Activated gamma-delta T cell treated with Interleukin-2 at 50 U/mL for 16 hours (primary cell): ENCODE measurements at places on chromosomes 2 and 18.

DNA sequence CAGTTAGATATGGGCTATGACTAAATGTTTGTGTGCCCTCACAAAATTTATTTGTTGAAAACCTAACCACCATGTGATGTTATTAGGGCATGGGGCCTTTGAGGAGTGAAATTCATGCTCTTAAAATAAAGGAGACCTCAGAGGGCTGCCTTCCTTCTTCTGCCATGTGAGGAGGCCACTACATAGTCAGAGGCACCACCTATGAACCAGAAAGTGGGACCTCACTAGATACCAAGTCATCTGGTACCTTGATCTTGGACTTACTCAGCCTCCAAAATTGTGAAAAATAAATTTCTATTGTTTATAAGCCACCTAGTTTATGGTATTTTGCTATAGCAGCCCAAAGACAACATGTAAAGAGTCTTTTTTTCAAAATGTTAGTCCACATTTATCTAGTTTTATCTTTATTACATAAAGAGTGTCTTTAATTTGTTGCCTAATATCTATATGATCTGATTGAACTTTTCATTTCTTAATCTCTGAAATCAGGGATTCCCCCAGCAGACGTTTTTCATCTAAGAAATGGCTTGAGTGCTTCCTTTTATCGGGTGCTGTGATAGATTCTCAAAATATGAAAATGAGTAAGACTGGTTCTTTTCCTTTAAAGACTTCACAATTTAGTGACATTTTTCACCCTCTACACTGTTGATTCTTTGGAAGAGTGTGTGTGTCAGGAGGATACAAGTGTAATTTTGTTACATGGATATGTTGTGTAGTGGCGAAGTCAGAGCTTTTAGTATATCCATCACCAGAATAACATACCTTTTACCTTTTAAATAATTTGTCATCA is 34.2 kb downstream of the PMS1 start:
- DNase-seq = no peak

DNA sequence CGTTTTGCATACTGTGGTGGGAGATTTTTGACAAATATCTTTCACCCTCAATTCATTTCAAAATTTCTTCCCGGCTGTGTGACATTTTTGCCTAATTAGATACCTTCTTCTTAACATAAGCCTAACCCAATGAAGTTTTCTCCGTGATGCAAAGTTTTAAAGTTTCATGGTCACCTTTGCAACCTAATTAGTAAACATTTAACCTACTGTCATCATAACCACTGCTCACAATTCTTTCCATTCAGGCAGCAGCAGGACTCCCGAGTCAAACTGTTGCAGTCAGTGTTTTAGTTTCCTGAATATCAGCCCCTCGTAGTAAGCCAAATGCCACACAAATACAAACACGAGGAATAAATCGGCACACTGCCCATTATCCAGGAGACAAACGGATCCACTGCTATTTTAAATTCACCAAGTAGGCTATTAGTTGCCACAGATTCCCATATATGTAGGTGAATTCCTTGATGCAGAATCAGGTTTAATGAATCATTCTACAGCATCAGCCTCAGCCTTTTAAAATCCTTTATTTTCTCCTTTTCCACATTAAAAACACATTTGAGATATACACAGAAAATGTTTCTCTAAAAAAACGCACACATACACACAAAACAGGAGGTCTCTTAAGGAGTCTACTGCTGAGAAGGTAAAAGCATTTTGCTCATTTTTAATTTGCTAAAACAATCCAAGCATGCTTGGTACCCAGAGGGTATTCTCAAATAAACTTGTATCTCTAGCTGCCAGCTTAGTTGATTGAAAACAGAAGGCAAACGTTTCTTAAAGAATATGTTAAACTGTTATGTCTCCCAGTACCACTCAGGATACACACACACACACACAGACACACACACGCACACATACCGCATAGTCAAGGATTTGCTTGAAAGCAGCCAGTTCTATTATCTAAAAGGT is 106.5 kb upstream of the KCTD1 start:
- DNase-seq = no peak

DNA sequence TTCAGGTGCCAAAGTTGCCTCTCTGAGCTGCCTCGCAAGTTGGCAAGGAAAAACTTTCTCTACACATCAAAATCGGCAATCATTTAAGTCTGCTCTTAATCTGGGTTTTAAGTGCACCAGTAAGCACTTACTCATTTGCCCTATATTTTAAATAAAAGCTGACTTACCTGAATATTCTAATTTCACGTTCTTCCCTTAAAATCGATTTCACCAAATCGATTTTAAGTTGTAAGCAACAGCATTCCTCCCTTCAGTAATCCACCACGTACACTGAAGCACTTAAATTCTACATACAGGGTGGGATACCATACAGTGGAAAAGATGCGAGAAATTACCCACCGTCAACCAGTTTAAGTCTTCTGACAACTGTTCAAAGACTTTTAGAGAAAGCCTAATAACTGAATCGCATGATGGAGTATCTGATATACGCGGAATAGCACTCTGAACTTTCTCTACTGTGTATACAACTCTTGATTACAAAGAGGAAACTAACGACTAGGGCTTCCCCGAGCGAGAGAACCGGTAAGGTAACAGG is 1.6 kb downstream of the PPP3R1 start:
- no peak for DNase-seq

DNA sequence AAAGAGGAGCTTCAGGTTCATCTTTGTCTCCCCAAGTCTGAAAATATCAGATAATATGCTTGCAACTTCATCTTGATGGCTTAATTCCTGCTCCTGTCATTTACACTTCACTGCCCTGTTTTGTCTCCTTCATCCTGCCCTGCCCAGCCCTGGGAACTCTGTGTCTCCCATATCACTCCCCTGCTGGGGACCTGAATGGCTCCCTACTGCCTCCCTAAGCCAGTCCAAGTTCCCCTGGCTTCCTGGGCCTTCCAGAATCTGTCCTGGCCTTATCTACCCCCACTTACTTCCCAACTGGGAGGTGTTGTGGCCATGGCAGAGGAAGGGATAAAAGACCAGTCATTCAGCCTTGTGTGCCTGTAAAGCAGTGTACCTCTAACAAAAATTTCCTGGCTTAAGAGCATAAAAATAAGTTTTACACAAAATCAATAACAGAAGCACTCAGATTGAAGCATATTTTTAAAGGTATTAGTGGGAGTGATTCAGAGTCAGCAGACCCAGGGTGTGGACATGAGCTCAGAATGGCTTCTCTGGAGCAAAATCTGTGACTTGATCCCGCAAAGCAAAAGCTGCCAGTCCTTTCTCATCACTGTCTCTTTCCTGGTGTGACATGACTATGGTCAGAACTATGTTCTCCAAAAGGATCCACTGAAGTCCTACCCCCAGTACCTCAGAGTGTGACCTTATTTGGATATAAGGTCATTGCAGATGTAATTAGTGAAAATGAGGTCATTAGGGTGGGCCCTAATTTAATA is 59.1 kb downstream of the INO80C start:
- no peak for DNase-seq

GRCh38 chr18:21336846-21337245 is 94.8 kb downstream of the GREB1L start:
- no peak for DNase-seq

DNA sequence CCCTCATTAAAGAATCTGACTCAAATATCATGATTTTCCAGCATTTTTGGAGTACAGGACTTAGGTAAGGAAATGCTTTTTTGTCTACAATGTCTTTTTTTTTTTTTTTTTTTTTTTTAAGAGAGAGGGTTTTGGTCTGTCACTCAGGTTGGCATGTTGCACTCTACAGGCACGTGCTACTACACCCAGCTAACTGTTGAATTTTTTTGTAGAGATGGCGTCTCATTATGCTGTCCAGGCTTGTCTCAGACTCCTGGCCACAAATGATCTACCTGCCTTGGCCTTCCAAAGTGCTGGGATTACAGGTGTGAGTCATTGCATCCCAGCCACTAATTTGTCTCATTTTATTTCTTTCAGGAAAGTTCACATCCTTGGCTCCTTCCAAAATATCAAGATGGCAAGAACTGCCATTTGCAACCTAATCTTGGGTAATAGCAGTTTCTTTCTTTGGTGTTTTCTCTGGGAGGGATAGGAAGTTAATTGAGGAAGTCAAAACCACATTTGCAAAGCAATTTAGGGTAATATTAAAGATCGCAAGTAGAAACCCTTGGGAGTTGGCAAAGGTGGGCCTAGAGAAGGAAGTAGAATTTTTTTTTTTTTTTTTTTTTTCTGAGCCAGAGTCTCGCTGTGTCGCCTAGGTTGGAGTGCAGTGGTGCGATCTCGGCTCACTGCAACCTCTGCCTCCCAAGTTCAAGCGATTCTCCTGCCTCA is 15.5 kb downstream of the PNO1 start:
- no peak for DNase-seq

DNA sequence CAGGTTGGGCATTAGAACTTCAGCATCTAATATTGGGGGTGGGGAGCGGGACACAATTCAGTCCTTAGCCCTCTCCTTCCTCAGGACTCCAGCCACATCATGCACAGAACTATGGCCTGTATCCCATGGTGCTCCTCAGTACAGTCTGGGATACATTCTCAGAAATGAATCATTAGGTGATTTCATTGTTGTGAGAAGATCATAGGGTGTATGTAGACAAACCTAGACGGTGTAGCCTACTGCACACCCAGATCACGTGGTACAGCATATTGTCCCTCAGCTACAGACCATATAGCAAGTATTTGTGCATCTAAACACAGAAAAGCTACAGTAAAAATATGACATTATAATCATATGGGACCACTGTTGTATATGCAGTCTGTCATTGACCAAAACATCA is 23.2 kb upstream of the IMP4 start:
- DNase-seq = no peak

DNA sequence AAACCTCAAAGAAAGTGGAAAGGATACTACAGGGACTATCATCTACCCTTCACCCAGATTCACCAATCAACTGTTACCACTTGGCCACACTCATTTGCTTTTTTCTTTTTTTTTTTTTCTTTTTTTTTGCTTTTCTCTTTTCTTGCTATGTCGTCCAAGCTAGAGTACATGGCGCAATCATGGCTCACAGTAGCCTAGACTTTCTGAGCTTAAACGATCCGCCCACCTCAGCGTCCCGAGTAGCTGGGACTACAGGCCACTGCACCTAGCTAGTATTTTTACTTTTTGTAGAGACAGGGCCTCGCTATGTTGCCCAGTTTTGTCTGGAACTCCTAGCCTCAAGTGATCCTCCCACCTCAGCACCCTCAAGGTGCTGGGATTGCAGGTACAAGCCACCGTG is 24.0 kb downstream of the BIN1 start:
- no peak for DNase-seq

DNA sequence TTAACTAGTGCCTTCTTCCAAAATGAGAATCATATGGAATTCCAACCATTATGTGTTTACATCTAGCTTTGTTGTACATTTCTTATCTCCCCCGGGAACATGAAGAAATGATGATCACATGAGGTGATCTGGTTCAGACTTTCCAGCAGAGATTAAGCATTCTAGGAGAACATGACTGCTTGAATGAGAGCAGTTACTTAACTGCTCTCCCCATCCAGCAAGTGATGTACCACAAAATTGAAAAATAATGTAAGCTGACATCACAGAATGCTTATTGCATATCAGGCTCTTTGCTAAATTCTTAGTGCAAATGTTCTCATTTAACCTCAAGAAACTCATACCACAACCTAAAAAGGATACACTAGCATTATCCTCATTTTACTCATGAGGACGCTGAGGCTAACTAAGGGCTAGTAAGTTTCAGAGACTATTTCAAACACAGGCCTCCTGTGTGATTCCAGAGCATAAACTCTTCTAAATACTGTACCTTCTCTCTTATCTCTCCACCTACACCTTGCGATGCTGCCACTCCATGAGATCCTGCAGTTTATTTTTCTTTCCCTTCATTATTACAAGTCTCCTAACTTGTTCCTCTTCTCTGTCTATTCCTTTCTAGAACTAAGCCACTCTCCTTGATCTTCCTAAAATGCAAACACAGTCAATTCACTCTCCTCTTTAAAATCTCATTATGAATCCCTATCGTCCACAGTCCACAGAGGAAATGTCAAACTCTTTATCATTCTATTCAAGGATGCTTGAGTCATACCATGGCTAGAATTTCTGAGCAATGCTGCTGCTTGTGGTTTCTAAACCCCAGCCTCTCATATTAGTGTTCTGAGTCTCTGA is 1224.8 kb upstream of the ZEB2 start:
- DNase-seq = no peak

- no peak for DNase-seq
These were observed 226.9 kb downstream of the CYRIA start for GRCh38 chr2:16438613-16439321.

DNA sequence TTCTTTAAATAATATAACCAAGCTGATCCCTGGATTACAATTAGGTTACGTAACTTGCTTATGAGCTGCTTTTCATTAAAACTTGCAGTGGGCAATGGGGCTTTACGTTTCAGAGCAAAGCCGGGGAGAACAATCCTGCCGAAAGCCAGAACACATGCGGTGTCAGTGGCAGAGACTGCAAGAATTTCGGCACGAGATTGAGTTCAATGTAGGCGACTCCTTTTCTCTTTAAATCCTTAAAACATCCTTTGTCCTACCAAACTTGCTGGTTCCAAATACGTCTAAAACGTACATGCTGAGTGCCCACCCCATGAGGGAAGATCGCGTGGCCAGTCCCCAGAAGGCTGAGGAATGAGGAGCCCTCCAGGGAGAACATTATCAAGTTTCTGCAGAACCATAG is 36.8 kb upstream of the NCOA1 start:
- no peak for DNase-seq

GRCh38 chr2:88180605-88181240 is 10.6 kb downstream of the THNSL2 start:
- DNase-seq = no peak

DNA sequence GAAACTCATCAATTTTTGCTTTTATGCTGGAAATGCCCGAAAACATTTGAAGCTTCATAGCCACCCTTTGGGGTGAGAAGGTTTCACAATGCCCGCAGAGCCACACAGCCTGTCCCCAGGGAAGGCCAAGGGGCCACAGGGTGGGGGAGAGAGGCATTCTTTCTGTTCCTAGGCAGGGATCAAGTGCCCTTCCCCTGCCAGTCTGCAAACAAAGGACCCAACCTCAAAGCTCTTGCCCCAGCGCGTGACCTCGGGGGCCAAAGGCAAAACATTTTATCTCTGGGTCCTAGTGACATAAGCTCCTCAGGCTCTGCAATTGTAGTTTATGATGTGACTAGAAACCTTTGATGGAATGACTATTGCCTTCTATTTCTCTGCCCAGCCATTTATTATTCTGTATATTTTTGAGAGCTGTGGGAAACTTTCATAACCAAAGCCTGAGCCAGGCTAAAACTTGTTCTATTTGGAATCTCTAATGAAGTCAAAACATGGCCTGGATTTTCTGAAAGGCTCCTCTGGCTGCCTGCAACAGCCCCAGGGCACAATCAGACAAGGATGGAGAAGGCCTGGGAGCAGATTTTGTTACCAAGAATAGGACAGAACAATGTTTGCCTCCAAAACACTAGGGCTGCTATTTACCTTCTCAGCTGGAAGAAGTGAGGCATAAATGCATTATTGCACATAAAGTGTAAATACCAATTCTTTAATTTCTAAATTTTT is 137.2 kb upstream of the KCTD1 start:
- DNase-seq = no peak
